ENCODE measurements at places on chromosomes 16 and 17. TPM values are rescaled to one million over a fixed set of nuclear protein-coding genes. Genes with fewer than 3 reads are reported as not detected.

Gene WNK4
- polyA plus RNA-seq, result 0.07 TPM

Gene MVP
- polyA plus RNA-seq, result 53.0 TPM

Gene B3GNT9
- 19.1 TPM for polyA plus RNA-seq

Gene TMC8
- polyA plus RNA-seq, result 0.96 TPM

Gene ADAMTS18
- 0.03 TPM for polyA plus RNA-seq

- no peak for DNase-seq
Observed at GRCh38 chr17:82374626-82375331, 3.2 kb downstream of the UTS2R start.

- DNase-seq, result no peak
Observed at GRCh38 chr17:73359987-73360410, 48.2 kb upstream of the CDC42EP4 start.

DNA sequence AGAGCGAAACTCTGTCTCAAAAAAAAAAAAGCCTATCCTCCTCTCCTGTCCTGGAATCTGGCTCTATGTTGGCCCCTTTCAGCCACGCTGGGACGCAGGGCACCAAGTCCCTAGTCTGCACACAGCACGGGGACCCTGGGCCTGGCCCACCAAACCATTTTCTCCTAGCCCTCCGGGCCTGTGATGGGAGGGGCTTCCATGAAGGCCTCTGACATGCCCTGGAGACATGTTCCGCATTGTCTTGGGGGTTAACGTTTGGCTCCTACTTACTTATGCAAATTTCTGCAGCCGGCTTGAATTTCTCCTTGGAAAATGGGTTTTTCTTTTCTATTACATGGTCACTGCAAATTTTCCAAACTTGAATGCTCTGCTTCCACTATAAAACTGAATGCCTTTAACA is 12.6 kb upstream of the GPT2 start:
- DNase-seq, result no peak

GRCh38 chr17:8629371-8630226 is 926 bp downstream of the MYH10 start:
- peak; percentile 41 for DNase-seq

GRCh38 chr16:88978608-88979346 is 1.8 kb upstream of the CBFA2T3 start:
- no peak for DNase-seq

GRCh38 chr17:68260051-68260762 is 12.4 kb downstream of the AMZ2 start:
- DNase-seq, result no peak

Measured in heart right ventricle (tissue), 16 donors.